COLO829 (cell line): ENCODE measurements at places on chromosomes 5 and 9.
A peak's percentile ranks its signal among the peaks of the same experiment; 100 is the strongest.

DNA sequence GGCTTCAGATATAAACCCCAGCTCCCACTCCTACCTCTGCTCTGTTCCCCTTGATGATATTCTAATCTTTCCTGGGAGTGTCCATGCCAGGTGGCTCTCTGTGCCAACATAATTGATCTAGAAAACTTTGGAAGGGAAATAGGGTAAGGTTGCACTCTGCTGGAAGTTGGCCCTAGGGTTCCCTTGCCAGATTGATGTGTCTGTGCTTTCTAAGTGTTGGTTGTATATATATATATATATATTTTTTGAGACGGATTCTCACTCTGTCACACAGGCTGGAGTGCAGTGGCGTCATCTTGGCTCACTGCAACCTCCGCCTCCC is 23.6 kb downstream of the ACTL7B start:
- no peak for DNase-seq

GRCh38 chr5:170643591-170643990 is 139.8 kb downstream of the KCNIP1 start:
- DNase-seq: no peak

- DNase-seq: no peak
Observed at GRCh38 chr5:153086486-153086885, 404.0 kb upstream of the GRIA1 start.

DNA sequence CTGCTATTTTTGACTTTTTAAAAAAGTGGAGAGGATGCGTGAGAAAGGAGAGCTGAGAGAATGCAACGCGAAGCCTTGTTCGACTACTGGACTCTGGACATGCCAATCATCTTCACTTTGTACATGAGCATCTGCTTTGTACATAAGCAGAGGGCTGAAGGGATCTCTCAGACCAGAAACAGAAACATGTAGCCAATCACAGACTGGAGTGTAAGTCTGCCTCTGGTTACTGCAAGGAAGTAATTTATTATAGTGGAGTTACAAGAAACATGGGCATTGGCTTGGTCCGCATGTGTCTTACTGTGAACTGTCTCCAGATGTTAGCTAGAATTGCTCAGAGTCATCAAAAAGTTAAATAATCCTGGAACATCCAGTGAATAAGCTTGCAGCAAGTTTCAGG is 190.0 kb upstream of the GRAMD2B start:
- no peak for DNase-seq

- DNase-seq: no peak
Observed at GRCh38 chr5:157069949-157070348, 11.0 kb upstream of the HAVCR1 start.

DNA sequence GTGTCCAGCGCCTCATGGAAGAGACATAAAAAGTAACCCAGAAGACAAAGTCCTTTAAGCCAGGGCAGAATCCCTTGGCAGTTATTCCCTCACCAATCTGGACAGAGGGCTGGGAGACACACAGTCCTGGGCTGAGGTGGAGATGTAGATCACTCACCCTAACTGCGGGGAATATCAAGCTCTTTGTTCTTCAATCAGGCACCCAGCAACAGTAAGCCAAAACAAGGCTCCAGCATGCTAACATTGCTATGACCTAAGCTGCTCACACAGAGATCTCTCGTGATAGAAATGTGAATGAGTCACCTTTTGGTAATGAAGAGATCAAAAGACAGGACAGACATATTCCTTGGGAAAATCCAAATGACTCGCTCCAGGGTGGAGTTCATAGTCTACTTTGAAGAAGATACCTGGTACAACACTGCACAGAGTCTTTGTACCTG is 101.3 kb downstream of the FBN2 start:
- peak; percentile 46 for DNase-seq

DNA sequence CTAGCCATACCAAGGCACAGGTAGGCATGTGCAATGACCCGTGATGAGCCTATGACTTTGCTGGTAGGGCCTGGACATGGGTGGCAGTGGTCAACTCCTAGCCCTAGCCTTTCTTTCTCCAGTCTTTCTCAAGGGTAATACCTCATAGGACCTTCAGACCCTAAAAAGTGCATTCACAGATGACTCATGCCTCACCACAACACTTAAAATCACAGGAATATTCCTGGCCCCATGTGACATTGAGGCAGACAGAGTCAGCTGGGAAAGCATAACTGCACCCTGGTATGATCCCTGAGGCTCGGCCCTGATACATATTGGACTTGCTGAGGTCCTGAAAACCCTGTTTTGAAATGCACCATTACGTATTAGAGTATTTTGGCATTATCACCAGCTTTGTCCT is 449.5 kb downstream of the HINT1 start:
- DNase-seq: no peak

- DNase-seq: no peak
Observed at GRCh38 chr5:165290535-165290934, 1785.1 kb downstream of the MAT2B start.

- no peak for DNase-seq
Observed at GRCh38 chr5:157539503-157540022, 36.0 kb downstream of the ADAM19 start.

DNA sequence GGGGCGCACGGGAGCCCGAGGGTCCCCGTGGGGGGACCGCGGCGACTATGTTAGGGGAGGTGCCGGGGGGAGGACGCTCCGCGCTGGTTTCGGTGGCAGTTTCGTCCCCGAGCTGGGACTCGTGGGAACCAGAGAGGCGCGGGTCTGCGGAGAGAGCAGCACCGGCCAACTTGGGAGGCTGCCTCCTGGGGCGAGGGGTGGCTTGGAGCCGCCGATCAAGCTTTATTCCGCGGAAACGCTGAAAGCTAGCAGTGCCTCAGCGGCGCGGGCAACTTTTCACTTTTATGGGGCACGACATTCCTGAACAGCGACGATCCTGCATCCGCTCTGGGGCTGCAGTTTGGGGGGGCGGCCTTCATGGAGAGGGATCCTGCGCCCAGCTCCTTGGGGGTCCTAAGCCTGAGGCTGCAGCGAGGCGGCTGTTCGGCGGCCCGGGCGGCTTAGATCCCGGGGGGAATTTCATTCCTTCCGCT is 369 bp downstream of the OCLN start:
- DNase-seq: no peak

- DNase-seq: no peak
Observed at GRCh38 chr5:127330116-127330515, 39.5 kb downstream of the MEGF10 start.

- DNase-seq: no peak
Observed at GRCh38 chr5:98721231-98721928, 52.1 kb upstream of the RGMB start.

DNA sequence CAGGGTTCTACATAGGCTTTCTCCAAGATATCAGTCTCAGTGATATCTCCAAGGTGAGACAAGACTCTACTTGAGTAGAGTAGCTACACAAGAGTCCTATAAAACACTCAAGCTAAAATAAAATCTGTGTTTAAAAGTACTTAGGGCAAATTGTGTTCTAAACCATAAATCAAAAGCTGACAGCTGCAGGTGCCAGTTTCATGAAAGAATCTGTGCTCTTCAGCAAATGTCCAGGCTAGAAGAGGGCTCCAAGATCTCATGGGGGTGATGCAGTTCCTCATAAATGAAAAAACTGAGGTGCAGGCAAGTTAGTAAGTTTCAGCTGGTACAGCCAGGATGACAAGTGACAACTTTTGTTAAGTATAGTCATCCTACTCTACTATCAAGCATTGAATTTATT is 142.8 kb upstream of the TNPO1 start:
- DNase-seq: no peak

GRCh38 chr5:20959347-20959746 is 971.3 kb upstream of the CDH18 start:
- DNase-seq: no peak

GRCh38 chr9:32487981-32488380 is 38.0 kb downstream of the RIGI start:
- no peak for DNase-seq

DNA sequence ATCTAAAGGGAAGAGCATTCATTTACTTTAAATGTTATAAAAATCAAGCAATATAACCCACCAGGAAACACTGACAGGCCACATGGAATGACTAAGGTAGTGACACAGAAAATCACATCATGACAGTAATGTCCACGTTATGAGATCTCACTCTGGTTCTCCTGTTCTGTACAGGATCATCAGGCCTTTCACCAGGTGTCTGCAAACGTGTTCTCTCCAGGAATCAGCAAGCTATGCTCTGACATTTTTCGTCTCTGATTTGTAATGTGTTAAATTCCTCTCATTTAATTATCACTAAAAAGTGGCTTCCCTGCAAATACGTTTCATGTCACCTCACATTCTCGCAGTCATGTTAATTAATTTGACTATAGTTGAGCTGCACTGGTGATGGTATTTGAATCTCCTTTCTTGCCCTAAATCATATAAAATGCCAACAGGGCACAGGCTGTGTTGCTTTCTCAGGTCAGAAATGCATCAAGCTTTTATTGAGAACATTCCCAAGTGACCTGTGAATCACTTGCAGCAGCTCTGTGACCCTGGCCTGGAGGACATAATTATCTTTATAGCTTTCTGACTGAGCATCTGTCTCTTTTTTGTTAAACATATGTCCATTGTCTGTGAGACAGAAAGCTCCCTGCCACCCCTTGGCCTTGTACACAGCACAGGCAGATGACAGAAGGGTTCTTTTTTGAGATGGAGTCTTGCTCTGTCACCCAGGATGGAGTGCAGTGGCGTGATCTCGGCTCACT is 196.2 kb downstream of the DIRAS2 start:
- no peak for DNase-seq

DNA sequence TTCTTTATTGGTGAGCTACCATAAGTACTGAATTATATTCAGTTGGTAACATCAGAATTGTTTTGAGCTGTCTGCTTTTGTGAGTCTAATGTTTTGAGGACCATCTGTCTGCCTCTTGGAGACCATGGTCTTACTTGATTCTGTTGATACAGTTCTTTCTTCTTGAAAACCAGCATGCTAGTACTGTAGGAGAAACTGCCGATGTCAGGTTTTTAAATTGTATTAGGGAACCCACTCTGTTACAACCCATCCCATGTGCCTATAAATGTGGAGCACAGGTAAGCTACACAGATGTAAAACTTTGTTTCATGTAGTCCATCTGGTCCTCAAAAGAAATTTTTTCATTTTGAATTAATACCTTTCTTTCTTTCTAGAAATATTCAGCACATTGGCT is 103.4 kb upstream of the DMRTA1 start:
- no peak for DNase-seq

DNA sequence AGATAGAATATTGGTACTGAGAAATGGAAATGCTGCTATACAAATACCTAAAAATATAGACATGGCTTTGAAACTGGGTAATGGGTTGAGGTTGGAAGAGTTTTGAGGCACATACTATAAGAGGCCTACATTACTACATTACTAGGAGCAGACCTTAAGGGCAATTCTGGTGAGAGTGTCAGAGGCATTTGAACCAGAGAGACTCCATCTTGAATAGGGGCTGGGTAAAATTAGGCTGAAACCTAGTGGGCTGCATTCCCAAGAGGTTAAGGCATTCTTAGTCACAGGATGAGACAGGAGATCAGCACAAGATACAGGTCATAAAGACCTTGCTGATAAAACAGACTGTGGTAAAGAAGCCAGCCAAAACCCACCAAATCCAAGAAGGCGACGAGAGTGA is 104.6 kb upstream of the ADRA1B start:
- DNase-seq: no peak

DNA sequence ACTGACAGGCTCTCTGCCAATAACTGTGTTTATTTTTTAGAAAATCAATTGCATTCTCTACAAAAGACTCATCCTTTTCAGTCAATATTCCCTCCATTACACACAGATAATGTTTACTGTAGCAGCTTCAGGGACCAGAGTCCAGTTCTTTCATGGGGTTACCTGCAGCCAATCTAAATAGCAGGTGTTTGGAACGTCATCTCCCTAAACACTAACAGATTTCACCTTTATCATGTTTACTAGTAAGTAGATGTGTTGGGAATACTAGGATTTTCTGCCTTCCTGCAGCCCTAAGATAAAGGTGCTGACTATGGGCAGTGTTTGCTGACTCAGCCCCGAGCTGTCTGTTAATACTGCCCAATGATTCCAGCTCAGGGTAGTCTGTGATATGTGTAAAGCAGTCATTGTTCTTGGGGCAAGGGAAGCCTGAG is 447.0 kb downstream of the KIF4B start:
- no peak for DNase-seq

GRCh38 chr5:132110930-132111329 is 37.3 kb downstream of the CSF2 start:
- no peak for DNase-seq

GRCh38 chr5:40685193-40685592 is 5.5 kb downstream of the PTGER4 start:
- no peak for DNase-seq

GRCh38 chr5:81427566-81427965 is 33.6 kb upstream of the ACOT12 start:
- DNase-seq: no peak

DNA sequence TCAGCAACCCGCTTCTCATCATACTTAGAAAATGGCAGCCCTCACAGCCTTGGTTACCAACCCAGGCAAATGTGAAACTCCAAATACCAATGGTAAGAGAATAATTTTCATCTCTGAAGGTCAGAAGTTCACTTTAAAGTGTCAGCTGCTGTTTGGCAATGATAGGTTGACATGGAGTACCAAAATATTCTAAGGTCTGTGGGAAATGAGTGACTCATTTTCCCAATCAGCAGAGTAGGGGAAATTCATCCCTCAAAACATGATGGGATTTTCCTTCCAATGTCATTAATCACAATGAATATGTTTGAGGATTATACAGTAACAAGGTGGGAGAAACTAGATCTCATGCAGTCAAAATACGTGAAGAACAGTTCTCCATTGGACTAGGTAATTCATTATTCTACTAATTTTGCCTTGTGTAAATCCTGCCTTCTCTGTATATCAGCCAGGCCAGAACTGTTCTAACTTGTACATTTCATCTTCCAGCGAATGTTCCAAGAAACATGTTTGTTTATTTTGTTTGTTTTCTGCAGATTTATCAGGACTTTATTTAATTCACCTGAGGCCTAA is 53.1 kb upstream of the ERBIN start:
- DNase-seq: no peak

- no peak for DNase-seq
Observed at GRCh38 chr9:530681-531080, 310.8 kb upstream of the DMRT1 start.

- DNase-seq: no peak
Observed at GRCh38 chr9:131227959-131228460, 48.3 kb downstream of the FAM78A start.

- no peak for DNase-seq
Observed at GRCh38 chr9:136628268-136628667, 34.4 kb upstream of the EGFL7 start.

GRCh38 chr5:81948349-81948748 is 23.5 kb upstream of the ATG10 start:
- no peak for DNase-seq

GRCh38 chr5:83209963-83210362 is 132.6 kb downstream of the XRCC4 start:
- no peak for DNase-seq
